HT1080 (cell line): ENCODE measurements at places on chromosomes 2 and 18. TPM values are rescaled to one million over a fixed set of nuclear protein-coding genes. Genes with fewer than 3 reads are reported as not detected.

Gene DSG2
- 25.1 and 30.0 TPM in 2 replicates for total RNA-seq

Gene NPAS2
- total RNA-seq = 41.2 and 63.1 TPM in 2 replicates

Gene MTERF4
- 39.2 and 43.0 TPM in 2 replicates for total RNA-seq

DNA sequence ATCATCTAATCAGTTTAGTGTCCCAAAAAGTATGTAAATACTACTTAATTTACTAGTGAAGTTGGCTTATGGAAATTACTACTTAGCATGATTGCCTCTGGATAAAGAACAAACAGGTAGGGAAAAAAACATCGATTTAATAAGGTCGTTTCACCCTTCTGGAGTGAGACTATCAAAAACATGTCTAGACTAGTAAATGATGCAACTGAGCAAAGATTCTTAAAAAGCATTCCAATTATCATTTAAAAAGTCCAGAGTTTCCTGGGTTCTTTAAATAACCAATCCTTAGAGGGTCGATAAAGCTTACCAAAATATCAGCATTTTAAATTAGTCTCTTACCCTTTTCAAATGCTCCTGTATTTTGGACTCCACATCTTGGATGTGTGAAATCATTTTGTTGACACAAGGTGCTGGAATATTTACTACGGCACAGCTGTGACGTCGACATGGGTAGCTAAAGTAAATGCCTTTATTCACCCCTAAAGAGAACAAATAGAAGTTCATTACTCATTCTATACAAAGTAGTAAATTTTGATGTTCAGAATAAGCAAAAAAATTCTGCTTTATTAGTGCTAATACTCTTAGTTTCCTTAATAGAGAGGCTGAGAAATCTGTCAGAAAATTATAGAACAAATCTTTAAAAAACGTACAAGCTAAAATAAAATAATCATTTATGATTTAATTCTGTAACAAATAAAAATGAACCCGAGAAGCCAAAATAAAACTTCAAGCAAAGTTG, 70.6 kb downstream of the CCDC178 start:
- no peak for DNase-seq

DNA sequence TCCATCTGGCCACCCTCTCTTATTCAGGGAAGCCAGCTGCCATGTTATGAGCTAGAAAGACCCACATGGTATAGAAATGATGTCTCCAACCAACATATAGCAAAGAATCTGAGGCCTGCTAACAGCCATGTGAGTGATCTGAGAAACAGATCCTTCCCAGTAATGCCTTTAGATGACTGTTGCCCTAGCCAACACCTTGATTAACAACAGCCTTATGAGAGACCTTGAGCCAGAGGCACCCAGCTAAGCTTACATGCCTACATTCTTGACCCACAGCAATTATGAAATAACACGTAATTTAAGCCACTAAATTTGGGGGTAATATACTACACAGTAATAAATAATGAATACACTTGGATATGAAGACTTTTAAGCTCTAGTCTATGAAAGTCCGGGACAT, 13.0 kb downstream of the KANSL1L start:
- no peak for DNase-seq

DNA sequence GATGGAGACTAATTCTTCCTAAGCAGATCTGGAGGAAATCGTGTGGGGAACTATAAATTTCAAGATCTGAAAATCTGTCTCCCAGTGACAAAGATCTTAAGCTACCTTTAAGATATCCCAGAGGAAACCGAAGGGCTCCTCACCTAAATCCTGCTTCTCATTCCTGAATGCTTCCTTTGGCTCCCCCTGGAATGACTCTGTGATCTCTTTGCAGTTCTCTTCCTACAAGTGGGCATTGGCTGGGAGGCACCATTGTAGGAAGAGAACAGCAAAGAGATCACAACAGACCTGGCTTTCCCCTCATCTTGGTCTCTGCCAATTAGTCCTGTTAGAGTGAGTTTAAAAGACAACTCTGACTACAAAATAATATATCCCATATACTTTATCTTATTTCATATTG, 70.0 kb upstream of the KCNH7 start:
- DNase-seq = no peak

Gene DSG4
- not detected in 2 replicates for total RNA-seq

GRCh38 chr2:126241001-126241400, 415.0 kb upstream of the GYPC start:
- DNase-seq = no peak

Gene DSC3
- total RNA-seq = 0.11 TPM in 1 of 2 replicates, not detected in the other

DNA sequence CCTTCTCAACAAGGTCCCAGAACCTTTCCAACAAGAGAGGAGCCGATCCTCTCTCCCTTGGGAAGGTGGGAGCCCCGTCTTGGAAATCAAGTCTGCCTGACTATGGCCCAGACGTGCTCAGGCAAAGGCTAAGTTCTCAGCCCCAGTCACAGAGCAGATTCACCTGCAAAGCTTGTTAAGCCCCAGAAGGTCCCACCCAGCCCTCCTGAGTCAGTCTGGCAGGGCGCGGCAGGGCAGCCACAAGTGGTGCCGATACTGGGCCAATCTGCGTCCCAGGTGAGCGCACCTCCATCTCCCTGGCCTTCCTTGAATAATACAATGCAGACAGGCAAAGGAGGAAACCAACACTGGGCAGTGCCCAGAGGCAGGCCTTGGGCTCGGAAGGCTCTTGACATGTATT, 15.0 kb downstream of the CRACDL start:
- no peak for DNase-seq

GRCh38 chr18:59915606-59916005, 15.8 kb downstream of the PMAIP1 start:
- DNase-seq = no peak
